ENCODE measurements at places on chromosomes 7 and 10.

- no peak for DNase-seq
Observed at GRCh38 chr7:116570306-116570705, 45.5 kb downstream of the CAV1 start.

DNA sequence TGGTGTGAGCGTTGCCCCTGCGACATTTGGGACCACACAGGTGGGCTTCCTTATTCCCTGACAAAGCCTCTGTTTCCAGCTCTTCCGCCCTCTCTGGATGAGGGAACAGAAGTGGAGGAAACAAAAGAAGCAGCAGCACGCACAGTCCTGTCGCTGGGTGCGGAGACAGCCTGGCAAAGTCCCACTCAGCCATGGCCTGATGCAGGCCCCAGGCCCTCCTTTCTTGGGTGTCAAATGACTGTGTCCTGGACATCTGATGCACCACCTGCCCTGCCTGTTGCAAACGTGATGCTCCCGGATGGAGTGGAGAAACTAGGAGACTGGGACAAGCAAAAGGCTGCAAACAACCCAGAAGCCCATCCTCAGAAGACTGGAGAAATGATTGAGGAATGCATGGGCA is 20.7 kb downstream of the ZMIZ2 start:
- no peak for DNase-seq

DNA sequence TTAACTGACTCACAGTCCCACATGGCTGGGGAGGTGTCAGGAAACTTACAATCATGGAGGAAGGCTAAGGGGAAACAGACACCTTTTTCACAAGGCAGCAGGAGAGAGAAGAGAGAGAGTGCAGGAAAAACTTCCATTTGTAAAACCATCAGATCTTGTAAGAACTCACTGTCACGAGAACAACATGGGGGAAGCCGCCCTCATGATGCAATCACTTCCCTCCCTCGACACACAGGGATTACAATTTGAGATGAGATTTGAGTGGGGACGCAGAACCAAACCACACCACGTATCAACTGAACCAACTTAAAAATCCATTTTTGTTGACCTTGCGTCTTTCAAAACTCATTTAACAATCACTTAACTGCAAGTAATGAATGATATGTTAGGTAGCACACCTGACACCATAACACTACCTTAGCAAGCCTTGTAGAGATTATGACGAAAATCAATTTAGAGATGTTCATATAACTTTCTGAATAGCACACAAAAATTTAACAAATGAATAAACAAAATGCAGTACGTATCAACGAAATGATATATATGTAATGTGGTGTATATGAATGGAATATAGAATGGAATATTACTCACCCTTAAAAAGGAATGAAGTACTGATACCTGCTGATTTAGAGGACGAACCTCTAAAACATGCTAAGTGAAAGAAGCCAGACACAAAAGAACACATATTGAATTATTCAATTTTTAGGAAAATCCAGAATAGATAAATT is 3.7 kb downstream of the FAM3C start:
- no peak for DNase-seq

- no peak for DNase-seq
Observed at GRCh38 chr10:15485027-15485426, 113.9 kb upstream of the FAM171A1 start.

DNA sequence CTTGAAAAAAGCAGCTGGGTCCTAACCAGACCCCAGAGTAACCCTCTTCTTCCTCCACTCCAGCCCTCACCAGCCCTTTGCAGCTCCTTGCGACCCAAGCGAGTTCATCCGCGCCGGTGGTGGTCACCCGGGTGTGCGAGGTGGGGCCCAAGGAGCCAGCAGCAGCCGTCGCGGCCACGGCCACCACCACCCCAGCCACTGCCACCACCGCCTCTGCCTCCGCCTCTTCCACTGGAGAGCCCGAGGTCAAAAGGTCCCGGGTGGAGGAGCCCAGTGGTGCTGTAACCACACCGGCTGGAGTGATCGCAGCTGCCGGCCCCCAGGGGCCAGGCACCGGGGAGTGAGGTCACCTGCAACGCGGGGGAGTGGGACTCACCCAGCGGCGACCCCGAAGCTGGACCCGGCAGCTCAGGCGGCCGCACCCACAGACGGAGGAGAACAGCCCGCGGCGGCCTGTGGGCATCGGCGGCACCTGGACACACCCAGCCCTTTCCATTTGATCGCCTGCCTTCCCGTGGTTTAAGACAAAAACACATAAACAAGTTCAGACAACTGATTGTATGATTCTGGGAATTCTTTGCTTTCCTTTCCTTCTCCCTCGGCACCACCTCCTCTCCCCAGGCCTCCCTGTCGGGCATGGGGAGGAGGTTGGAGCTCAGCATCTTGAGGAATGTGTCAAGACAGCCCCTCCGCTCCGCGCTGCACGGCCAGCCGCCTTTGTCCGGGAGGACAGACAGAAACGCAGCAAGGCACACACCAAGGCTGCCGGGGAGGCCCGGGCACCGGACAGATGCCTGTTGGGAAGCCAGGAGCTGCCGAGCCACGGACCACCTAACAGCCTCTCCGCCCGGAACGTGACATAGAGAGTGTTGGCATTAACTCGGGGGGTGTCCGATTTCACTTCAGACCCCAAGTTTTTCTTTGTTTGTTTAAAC is 13.0 kb upstream of the AP5Z1 start:
- DNase-seq: no peak

DNA sequence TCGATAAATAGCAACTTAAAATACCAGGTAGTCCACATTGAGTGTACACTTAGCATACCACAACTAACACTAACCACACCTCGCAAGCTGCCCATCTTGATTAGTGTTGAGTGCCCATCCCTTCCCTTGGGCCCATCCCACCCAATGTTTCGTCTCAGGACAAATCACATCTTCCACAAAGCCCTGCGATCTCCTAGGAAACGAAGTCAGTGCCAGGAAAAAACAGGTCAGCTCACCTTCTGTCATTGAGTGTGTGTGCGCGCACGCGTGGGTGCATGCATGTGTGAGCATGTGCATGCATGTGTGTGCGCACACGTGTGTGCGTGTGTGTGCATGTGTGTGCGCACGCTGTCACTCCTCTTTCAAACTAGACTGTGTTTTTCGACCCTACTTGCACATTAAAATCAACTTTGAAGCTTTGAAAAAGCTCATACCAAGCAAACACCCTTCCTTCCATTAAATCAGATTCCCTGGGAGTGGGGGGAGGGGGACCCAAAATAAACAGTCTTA is 48.8 kb upstream of the OPALIN start:
- no peak for DNase-seq

GRCh38 chr10:122744257-122744656 is 44.6 kb upstream of the C10orf120 start:
- no peak for DNase-seq

- no peak for DNase-seq
Observed at GRCh38 chr10:77485847-77486246, 151.8 kb downstream of the KCNMA1 start.

- DNase-seq: no peak
Observed at GRCh38 chr10:108036265-108036664, 871.8 kb upstream of the SORCS1 start.

DNA sequence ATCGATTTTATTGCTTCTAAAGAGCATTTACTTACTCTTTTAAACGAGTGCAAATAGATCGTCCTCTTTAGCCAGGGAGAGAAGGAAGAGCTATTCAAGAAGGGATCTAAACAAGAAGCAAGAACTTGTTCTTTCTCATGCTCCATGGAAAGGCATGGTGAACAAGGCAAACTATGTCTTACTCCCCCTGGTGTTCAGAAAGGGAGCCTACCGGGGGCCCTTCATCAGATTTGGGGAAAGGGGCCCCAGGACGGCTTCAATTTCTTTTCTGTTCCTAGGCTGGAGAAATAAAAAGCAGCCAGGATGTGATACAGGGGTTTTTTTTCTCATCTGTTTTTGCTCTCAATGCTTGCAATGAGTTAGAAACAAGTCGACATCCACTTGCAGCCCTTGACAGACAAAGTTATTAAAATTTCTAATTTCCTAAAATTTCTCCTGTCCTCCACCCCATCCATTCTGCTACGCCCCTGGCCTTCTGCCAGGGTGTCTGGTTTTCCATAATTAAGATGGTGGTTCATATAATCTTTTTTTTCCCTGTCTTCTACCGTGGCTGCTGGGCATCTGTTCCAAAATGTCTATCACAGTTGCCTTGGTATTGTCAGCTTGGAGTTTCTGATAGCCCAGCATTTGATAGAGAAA is 214.4 kb downstream of the CREB5 start:
- no peak for DNase-seq

- DNase-seq: no peak
Observed at GRCh38 chr10:235915-236314, 100.7 kb downstream of the ZMYND11 start.

GRCh38 chr7:251446-252175 is 38.4 kb upstream of the FOXL3 start:
- no peak for DNase-seq

- DNase-seq: no peak
Observed at GRCh38 chr10:75040576-75040975, 70.9 kb upstream of the SAMD8 start.

- no peak for DNase-seq
Observed at GRCh38 chr7:94067506-94067905, 63.4 kb upstream of the BET1 start.

- DNase-seq: no peak
Observed at GRCh38 chr7:152588350-152588749, 87.6 kb downstream of the XRCC2 start.

DNA sequence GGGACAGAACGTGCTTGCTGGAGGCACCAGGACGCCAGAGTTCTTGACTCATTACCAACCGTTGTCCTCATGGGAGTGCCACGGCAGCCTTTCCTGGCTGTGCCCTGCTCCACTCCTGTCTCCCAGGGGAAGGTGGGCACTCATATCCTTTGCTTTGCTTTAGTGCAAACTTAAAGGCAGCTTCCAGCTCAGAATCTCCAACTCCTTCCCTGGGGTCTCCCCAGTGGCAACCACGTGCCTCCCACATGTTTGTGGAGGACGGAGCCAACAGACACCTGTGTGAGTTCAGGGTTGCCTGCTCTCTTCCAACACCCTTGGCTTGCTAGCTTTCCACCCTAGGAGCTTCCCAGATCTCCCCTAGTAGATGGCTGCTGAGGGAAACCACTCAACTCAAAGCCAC is 52.0 kb upstream of the HMX3 start:
- DNase-seq: no peak

Data from stimulated activated CD4-positive, alpha-beta T cell treated with anti-CD3 and anti-CD28 coated beads, TNF-alpha, amount 100 ng/mL, for 24 hours (primary cell).